B cell (primary cell): ENCODE measurements at places on chromosomes 2 and 18.

DNA sequence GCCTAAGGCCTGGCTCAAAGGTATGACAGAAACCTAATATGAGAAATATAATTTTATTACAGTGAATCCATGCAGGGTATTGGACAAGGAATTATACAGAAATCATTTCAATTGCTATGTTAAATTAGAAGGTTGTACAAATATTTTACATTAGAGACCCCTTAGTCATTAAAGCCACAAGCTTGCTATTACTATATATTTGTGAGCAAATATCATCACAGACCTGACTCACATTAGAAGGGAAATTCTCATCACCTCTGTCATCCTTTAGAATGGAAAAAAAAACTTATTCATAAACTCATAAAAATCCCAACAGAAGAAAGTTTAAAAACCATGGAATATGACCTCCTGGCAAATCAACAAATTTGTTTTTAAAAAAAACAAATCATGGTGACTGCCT, 277.9 kb downstream of the DCC start:
- H3K27ac ChIP-seq = no peak overlapping the region
- no peak for DNase-seq
- H3K4me3 ChIP-seq = no peak overlapping the region
- no peaks in the 10 kb centered on the region for H3K27me3 ChIP-seq

- no peak overlapping the region for H3K4me3 ChIP-seq
- no peak overlapping the region for H3K27ac ChIP-seq
- no peak for DNase-seq
Measured at GRCh38 chr18:28372186-28372585, 195.3 kb upstream of the CDH2 start.

- no peak overlapping the region for H3K4me3 ChIP-seq
- H3K27ac ChIP-seq = no peak overlapping the region
- DNase-seq = no peak
- no peaks in the 10 kb centered on the region for H3K4me1 ChIP-seq
- no peaks in the 10 kb centered on the region for H3K27me3 ChIP-seq
Measured at GRCh38 chr2:187117483-187117882, 268.5 kb upstream of the ZSWIM2 start.

DNA sequence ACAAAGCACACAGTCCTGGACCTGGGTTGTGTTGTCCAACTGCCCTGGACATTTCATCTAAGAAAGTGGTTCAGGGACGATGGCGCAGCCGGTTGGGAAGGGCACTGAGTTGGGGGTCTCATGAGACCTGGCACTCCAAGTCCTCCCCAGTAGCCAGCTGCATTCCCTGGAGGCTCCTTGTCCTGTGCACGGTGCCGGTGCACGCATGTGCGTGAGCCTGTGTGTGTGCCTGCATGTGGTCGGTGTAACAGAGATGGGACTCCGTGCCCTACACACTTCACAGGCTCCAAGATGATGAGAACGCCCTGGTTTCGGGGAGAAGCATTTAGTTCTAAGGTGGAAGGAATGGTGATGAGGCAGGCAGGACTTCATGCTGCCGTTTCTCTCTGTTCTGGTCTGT, 124.9 kb upstream of the PXDN start:
- H3K36me3 ChIP-seq = no peaks in the 10 kb centered on the region
- H3K4me3 ChIP-seq = no peak overlapping the region
- H3K27ac ChIP-seq = no peak overlapping the region
- peaks cover 21% of the 10 kb centered on the region for H3K4me1 ChIP-seq
- no peaks in the 10 kb centered on the region for H3K27me3 ChIP-seq
- DNase-seq = no peak

DNA sequence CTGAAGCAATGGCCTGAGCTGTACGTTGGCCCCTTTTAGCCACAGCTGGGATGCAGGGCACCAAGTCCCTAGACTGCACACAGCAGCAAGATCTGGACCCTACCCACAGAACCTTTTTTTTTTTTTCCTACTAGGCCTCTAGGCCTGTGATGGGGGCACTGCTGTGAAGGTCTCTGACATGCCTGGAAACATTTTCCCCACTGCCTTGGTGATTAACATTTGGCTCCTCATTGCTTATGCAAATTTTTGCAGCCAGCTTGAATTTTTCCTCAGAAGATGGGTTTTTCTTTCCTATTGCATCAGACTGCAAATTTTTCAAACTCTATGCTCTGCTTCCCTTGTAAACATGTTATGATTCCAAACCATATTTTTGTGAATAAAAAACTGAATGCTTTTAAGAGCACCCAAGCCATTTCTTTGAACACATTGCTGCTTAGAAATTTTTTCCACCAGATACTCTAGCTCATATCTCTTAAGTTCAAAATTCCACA, 33.5 kb downstream of the PDE1A start:
- H3K36me3 ChIP-seq = no peaks in the 10 kb centered on the region
- no peaks in the 10 kb centered on the region for H3K27me3 ChIP-seq
- no peaks in the 10 kb centered on the region for H3K4me1 ChIP-seq
- no peak overlapping the region for H3K4me3 ChIP-seq
- DNase-seq = no peak
- no peak overlapping the region for H3K27ac ChIP-seq

- H3K27ac ChIP-seq = no peak overlapping the region
- no peak overlapping the region for H3K4me3 ChIP-seq
- H3K4me1 ChIP-seq = no peaks in the 10 kb centered on the region
- H3K27me3 ChIP-seq = no peaks in the 10 kb centered on the region
- no peaks in the 10 kb centered on the region for H3K36me3 ChIP-seq
Measured at GRCh38 chr2:146138820-146139219, 1618.9 kb upstream of the ZEB2 start.

DNA sequence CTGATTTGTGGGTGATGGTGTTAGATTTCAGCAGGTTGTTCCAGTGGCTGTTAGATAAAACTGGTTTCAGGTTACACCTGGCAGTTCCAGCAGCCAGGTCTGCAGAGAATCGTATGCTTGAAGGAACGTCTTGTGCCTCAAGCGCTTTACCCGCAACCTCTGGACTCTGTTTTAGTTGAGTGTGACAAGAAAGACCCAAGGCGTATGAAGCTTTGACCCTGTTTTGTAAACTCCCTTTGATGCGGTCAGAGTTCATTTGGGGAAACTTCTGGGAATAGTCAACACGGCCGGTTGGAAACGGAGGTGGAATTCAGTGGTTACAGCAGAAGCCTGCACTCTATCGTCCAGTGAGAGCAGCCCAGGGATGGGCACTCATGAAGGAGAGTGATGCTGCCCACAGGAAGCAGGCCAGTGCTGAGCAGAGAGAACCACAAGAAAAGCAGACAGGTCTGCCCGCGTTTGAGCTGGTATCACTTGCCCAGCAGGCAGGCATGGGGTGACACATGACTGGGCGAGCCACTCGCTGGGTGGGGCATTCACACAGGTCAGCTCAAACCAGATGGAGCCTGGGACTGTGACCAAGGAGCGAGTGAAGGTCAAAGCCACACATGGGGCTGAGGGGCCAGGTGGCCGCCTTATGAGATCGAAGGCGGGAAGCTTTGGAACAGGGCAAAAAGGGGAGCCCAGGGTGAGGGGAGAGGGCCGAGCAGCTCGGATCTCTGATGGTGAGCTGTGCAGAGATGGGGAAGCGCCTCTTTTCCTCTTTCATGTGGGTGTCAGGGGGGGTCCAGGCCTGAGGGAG, 99.6 kb upstream of the MBOAT2 start:
- no peaks in the 10 kb centered on the region for H3K27me3 ChIP-seq
- DNase-seq = no peak
- H3K4me1 ChIP-seq = no peaks in the 10 kb centered on the region
- no peak overlapping the region for H3K4me3 ChIP-seq
- no peak overlapping the region for H3K27ac ChIP-seq
- no peaks in the 10 kb centered on the region for H3K36me3 ChIP-seq

DNA sequence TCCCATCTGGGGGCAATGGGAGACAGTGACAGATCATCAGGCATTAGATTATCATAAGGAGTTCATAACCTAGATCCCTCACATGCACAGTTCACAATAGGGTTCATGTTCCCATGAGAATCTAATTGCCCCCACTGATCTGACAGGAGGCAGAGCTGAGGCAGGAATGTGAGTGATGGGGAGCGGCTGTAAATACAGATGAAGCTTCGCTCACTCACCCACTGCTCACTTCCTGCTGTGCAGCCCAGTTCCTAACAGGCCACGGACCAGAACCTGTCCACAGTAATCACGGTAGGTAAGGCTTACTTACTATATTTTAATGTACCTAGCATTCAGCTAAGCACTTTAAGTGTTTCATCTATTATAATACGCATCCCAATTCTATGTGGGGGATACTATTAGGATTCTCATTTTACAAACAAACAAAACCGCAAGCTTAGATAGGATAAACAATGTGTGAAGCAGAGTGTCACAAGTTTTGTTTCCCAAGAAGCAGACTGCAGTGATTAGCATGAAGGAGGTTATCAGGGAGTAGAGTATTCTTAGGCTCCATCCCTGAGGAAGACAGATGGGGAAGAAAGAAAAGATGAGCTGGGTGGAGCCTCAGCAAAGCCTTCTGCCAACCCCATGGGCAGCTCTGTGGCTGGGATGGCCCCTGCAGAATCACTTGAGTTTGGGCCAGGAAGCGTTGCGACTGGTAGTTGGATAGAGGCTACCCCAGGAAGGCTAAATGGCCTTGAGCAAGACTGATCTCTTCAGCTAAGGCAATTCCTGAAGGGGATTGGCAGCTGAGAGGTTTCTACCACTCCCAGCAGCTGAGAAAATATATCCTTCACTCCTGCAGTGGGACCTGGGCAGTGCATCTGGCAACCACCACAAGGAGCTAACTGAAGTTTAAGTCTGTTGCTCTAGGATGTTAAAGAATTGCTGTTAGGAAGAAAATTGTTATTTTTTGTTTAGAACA, 133.1 kb downstream of the MREG start:
- no peak overlapping the region for H3K27ac ChIP-seq
- no peak for DNase-seq
- H3K4me1 ChIP-seq = no peaks in the 10 kb centered on the region
- H3K27me3 ChIP-seq = no peaks in the 10 kb centered on the region

DNA sequence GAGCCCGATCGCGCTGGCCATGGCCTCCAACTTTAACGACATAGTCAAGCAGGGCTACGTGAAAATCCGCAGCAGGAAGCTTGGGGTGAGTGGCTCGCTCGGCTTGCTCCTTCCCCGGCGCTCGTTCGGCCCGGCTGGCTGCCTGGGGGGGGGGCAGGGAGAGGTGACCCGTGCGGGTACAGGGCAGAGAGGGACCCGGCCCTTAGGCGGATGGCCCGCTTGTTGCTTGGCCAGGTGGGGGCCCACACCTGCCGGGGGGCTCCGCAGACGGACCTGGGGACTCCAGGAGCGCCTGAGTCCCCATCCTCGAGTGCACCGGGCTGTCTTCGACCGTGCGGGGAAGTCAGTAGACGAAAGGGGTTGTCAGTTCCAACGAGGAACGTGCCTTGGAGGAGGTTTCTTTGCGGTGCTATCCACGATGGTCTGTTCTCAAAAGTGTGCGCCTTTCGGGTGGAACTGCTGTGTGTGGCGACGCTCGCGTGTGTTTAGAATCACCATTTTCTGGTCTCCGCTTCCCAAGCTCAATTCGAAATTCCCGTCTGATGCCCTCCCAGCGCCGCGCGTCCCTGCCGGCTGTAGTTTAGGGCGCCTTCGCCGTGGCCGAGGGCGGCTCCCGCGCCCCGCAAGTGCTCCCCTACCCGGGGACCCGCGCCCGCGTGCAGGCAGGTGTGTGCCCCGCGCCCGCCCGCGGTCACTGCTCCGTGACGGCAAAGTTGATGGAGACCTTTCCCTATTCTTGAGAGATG, 711 bp downstream of the DOK6 start:
- H3K36me3 ChIP-seq = no peaks in the 10 kb centered on the region
- H3K4me1 ChIP-seq = no peaks in the 10 kb centered on the region

GRCh38 chr2:200961674-200962073, 1.8 kb downstream of the ORC2 start:
- H3K27ac ChIP-seq = no peak overlapping the region
- no peak overlapping the region for H3K4me3 ChIP-seq
- peaks cover 6% of the 10 kb centered on the region for H3K36me3 ChIP-seq
- no peaks in the 10 kb centered on the region for H3K27me3 ChIP-seq
- no peak for DNase-seq

- no peaks in the 10 kb centered on the region for H3K4me1 ChIP-seq
- no peak overlapping the region for H3K27ac ChIP-seq
- peaks cover 2% of the 10 kb centered on the region for H3K36me3 ChIP-seq
- H3K4me3 ChIP-seq = no peak overlapping the region
Measured at GRCh38 chr18:63260380-63260754, 59.2 kb downstream of the BCL2 start.

GRCh38 chr2:168687314-168687713, 115.1 kb upstream of the NOSTRIN start:
- H3K4me1 ChIP-seq = no peaks in the 10 kb centered on the region
- H3K36me3 ChIP-seq = peaks cover 5% of the 10 kb centered on the region
- H3K27ac ChIP-seq = no peak overlapping the region
- H3K4me3 ChIP-seq = no peak overlapping the region
- peak; percentile 47 for DNase-seq
- H3K27me3 ChIP-seq = no peaks in the 10 kb centered on the region

- DNase-seq = peak; percentile 65
- H3K4me1 ChIP-seq = peaks cover 38% of the 10 kb centered on the region
- no peak overlapping the region for H3K4me3 ChIP-seq
- H3K27ac ChIP-seq = no peak overlapping the region
- H3K36me3 ChIP-seq = no peaks in the 10 kb centered on the region
Measured at GRCh38 chr18:13537022-13537780, 189.2 kb downstream of the FAM210A start.

- no peaks in the 10 kb centered on the region for H3K27me3 ChIP-seq
- H3K27ac ChIP-seq = peak overlapping the region; percentile 87
- peaks cover 21% of the 10 kb centered on the region for H3K4me1 ChIP-seq
- H3K36me3 ChIP-seq = no peaks in the 10 kb centered on the region
- peak overlapping the region; percentile 72 for H3K4me3 ChIP-seq
Measured at GRCh38 chr2:231780123-231780908, 766 bp downstream of the PDE6D start.

- no peak overlapping the region for H3K4me3 ChIP-seq
- no peak for DNase-seq
- no peaks in the 10 kb centered on the region for H3K27me3 ChIP-seq
- no peak overlapping the region for H3K27ac ChIP-seq
- no peaks in the 10 kb centered on the region for H3K4me1 ChIP-seq
Measured at GRCh38 chr2:14803994-14804393, 171.5 kb downstream of the LRATD1 start.

DNA sequence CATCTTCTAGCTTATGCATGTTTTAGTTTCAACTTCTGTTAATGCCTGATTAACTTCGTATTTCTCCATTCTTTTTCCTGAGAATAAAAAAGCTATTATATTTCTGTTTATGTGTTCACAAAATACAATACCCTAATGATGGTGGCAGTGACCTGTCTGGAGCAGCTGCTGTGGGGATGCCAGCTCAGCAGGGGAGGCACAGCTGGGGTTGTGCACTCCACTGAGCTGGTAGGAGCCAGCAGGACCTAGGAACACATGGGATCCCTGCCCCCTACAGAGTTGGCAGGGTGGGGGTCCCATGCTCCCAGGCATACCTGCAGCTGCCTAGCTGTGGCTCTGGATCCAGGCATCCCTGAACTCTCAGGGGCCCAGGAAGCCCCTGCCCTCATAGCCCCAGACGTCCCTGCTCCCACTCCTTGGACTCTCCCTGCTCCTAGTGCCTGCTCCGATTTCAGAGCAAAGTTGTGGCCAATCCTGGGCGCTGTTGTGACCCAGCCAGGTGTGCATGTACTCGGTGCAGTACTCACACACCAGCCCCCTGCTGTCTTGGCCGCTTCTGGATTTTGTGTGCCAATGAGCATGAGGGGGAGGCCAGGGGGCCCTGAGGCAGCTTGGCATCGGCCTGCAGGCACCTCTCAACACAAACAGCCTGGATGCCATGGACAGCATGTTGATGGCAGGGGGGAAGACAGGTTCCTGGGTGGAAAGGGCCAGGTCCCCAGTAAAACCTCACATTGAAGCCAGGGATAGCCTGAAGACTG, 546.0 kb downstream of the ZNF804A start:
- no peak overlapping the region for H3K4me3 ChIP-seq
- H3K36me3 ChIP-seq = no peaks in the 10 kb centered on the region
- no peak overlapping the region for H3K27ac ChIP-seq

GRCh38 chr2:98470851-98471255, 26.2 kb downstream of the INPP4A start:
- no peak overlapping the region for H3K4me3 ChIP-seq
- H3K27ac ChIP-seq = no peak overlapping the region
- no peak for DNase-seq
- no peaks in the 10 kb centered on the region for H3K27me3 ChIP-seq
